ENCODE measurements at places on chromosomes 12 and 14.

DNA sequence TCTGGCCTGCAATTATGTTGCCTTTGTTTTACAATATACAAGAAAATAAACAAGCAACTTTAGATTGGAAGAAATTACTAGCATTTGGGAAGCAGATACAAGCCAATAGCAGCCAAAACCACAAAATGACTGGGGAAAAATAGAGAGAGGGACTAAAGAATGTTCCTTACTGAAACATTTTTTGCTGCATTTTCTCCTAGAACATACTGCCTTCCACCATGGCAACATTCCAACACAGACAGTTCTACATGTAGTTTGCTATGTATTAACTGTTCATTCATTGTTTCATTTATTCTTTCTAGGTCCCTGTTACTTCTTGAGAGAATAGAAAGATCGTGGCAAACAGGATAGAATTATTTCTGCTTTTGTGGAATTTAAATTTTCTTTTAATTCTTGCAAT is 530.2 kb downstream of the RPS29 start:
- no peak for DNase-seq

DNA sequence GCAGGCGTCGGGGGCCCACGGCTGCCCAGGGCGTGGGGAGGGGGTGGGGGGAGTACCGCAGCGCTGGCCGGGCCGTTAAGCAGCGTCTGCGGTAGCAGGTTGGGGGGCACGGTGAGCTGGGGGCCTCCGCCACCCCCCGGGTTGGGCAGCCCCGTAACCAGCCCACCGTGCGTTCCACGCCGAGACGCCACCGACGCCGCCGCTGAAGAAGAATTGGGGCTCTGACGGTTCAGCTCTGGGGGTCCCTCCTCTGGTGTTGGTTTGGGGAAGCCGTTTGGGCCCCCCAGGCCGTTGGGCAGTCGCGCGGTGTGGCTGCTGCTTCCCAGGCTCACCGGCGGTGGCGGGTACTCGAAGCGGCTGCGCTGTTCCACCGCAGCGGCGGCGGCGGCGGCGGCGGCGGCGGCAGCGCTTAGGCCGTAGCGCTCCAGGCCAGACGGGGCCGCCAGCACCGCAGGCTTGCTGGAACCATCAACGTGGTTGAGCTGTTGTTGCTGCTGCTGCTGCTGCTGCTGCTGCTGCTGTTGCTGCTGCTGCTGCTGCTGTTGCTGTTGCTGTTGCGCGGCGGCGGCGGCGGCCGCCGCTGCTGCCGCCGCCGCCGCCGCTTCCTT is 1.5 kb downstream of the IRF2BPL start:
- no peak for DNase-seq

DNA sequence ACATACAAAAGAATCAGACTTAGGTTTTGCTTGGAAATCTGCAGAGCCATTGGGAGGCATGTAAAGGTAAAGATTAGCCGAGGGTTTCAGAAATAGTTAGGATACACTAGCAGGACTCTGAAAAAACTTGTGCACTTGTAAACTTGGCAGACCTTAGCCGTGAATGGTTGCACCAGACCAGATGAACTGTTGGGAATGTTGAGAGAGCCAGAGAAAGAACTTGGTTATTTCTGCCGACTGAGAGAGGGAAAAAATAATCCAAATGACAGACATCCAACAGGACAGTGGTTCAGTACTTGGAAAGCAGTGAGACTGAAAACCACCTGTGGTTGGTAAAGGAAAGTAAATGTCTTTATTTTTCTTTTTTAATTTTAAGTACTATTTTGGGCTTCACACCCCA is 222.5 kb upstream of the DDHD1 start:
- DNase-seq: no peak

DNA sequence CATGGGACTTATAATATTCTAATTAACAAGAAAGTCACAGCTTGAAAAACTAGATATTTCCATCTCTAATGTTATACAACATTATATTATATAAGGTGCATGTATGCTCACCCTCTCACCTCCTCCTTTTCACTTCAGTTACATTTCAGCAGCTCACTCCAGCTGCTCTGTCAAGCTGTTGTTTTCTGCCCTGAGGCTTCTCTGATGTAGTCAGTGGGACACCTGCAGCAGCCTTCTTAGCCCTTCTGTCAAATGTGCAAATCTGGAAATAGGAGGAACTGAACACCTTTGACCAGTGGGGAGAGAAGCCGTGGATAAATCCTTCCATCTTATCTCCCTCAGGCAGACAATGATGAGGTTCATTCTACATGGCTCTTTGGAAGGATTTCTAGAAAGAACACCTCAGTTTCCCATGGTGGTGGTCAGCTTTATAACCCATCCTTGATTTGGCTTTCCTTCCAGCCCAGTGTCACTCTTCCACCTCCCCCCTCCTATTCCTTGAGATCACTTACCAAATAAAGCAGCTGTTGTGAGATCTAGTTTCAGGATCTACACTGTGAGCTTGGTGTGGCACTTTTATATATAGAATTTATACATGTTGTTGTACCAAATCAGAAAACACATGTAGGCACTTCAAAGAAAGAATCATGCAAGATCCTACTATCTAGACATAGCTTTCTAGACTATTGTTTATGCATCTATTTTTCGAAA is 79.6 kb upstream of the STK38L start:
- DNase-seq: no peak

GRCh38 chr12:67940780-67941243 is 48.4 kb upstream of the IFNG-AS1 start:
- DNase-seq: peak; percentile 23

GRCh38 chr12:48001505-48002413 is 2.5 kb downstream of the COL2A1 start:
- no peak for DNase-seq

GRCh38 chr12:90741611-90742010 is 213.4 kb downstream of the CCER1 start:
- DNase-seq: no peak

- DNase-seq: no peak
Observed at GRCh38 chr12:2739832-2740641, 54.7 kb upstream of the FKBP4 start.

GRCh38 chr14:33737446-33737845 is 213.4 kb downstream of the EGLN3 start:
- no peak for DNase-seq

GRCh38 chr12:4975574-4975973 is 65.9 kb downstream of the KCNA1 start:
- DNase-seq: peak; percentile 49

DNA sequence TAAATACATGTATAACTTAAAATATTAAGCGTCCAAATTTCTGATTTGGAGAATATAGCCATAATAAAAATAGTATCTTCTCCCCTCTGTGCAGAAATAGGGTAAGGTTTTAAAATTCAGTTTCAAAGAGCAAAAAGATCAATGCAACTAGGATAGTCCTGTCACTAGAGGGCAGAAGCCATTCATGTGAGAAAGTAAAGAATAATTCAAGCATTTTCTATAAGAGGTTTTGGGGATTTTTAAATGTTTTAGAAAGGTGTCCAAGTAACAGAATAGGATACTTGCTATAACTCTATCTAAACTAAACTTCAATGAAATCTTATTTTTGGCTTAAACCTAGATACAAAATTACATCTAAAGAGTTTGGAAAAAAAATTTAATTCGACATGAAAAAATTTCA is 50.3 kb downstream of the ADAMTS20 start:
- peak; percentile 12 for DNase-seq

- no peak for DNase-seq
Observed at GRCh38 chr12:57242691-57243454, 8.1 kb downstream of the STAC3 start.

GRCh38 chr12:24919346-24920001 is 29.4 kb downstream of the BCAT1 start:
- no peak for DNase-seq

DNA sequence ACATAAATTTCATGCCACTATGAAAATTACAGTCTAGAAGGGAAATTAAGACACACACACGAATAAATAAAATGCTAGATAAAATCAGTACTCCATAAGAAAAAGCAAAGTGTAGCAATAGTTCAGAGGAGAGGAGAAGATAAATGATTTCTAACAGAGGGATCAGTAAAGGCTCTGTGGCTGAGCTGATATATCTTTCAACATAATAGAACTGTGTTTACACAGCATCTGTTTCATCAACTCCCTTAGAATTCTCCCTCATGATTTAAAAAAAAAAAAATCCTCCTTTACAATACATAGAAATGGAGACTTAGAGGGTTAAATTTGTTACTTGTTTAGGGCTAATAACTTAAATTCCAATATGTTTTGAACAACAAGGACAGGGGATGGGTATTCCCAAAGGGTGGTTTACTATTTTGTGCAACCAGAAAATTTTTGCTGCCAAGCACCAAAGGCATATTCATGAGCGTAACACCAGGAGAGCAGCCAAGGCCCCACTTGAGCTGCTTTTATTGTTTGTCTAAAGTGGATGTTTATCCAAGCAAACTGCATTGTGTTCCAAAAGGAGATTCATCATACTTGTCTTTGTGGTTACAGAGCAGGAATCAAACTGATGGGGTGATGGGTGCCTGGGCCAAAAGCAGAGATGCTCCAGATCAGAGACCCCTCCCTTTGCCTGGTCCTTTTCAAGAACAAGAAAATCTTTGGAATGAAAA is 162.7 kb downstream of the BMP4 start:
- DNase-seq: peak; percentile 21

DNA sequence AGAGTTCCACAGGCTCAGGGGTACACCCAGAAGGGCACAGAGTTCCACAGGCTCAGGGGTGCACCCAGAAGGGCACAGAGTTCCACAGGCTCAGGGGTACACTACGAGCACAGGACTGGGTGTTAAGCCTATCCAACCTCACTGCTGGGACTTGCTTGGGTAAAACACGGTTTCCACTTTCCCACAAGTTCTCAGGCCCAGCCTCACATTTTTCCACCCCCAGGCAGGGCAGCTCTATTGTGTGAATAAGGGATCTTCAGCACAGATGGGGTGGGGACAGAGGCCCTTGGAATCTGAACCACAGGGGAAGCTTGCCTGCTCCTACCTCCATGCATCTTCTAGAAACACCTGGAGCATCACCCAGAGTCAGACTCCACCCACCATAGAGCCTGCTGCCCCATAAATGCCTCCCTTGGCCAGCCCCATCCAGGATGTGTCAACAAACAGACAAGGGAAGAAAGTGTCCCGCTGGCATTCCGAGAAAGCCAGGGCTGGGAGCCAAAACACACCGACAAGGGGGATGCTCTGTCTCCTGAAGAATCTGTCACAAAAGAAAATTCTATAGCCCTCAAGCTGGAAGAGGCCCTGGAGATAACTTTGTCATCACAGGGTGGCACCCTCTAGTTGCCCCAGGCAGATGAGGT is 4.8 kb downstream of the CRACR2A start:
- DNase-seq: no peak

DNA sequence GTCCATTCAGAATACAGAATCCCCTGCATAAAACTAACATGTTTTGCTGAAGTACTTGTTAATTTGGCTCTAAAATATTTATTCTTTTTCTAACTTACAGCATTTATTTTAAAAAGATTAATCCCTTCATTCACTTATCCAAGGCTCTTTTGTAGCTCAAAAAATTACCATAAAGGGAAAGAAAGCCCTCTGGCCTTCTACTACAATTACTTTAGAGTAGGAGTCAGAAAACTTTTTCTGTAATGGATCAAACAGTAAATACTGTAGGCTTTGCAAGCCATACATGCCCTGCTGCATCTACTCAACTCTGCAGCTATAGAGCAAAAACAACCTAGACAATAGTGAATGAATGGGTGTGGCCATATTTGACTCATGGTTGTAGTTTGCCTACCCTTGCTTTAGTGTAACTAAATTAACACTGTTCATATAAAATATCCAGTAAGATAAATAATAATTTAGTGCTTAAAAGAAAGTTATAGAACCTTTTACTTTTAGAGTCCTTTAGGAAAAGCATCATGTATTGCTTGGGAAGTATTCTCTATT is 74.2 kb upstream of the ZFP36L1 start:
- DNase-seq: no peak
